Activated naive CD8-positive, alpha-beta T cell treated with anti-CD3 and anti-CD28 coated beads, Interleukin-2, amount 10 ng/mL, durations not matched to agents 7 days and 5 days (primary cell): ENCODE measurements at places on chromosomes 6 and 20. TPM values are rescaled to one million over a fixed set of nuclear protein-coding genes. Genes with fewer than 3 reads are reported as not detected.
A peak's percentile ranks its signal among the peaks of the same experiment; 100 is the strongest.

GRCh38 chr20:25030649-25031207, 27.2 kb downstream of the ACSS1 start:
- no peak overlapping the region for H3K4me3 ChIP-seq
- DNase-seq = no peak
- H3K36me3 ChIP-seq = peaks cover 18% of the 10 kb centered on the region
- H3K27ac ChIP-seq = no peak overlapping the region

DNA sequence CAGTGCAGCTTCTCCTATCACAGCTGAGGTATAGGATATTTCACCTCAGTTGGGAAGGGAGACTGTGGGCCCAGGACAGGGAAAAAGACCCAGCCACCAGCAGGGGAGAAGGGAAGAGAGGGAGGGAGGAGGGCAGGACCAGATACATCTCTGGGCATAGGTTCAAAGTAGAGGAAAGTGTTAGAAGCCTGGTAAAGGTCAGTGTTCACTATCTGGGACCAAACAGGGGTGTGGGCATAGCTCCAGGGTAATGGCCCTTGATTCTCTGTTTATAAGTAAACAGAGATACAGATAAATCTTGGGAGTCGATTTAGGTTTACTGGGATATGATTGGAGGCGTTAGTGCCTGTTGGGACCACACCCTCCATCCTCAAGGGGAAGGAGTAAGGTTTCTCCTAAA, 266.2 kb downstream of the LRFN2 start:
- no peak for DNase-seq
- H3K36me3 ChIP-seq = no peaks in the 10 kb centered on the region
- peaks cover 20% of the 10 kb centered on the region for H3K27me3 ChIP-seq
- H3K27ac ChIP-seq = no peak overlapping the region

- no peaks in the 10 kb centered on the region for H3K4me1 ChIP-seq
- no peak overlapping the region for H3K27ac ChIP-seq
- DNase-seq = no peak
- peaks cover 23% of the 10 kb centered on the region for H3K27me3 ChIP-seq
Measured at GRCh38 chr6:129947797-129948196, 70.6 kb upstream of the L3MBTL3 start.

DNA sequence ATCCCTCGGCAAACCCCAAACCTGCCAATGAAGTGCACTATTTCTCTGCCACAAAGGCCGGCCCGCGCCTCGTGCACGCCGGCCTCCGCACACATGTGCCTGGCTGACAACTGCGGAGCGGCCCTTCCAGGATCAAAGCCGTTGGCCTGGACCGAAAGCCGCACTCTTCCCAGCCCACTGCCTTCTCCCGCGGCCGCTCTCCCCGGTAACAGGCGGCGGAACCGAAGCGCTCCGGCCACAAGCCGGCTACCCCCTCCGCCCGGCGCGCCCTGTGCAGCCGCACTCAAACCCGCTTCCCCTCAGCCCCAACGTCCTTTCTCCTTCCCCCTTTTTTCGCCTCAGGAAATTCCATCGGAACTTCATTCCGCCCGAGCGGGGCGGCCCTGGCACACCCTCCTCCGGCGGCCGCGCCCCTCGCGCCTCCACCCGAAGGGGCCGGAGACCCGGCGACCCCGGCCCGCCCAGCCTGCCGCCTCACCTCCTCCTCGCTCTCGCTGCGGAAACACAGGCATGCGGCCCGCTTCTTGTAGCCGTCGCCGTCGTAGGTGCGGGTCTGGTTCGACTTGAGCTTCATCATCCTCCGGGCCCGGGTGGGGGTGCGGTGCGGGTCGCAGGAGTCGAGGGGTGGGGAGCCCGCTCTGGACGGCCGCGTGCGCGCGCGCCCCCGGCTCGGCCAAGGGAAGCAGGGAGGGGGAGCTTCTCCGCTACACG, 528 bp downstream of the NUDT3 start:
- peak; percentile 71 for DNase-seq
- no peak overlapping the region for H3K27ac ChIP-seq
- H3K27me3 ChIP-seq = no peaks in the 10 kb centered on the region
- peaks cover 5% of the 10 kb centered on the region for H3K4me1 ChIP-seq

GRCh38 chr6:22110061-22110460, 186.8 kb downstream of the PRL start:
- no peaks in the 10 kb centered on the region for H3K27me3 ChIP-seq
- H3K27ac ChIP-seq = no peak overlapping the region
- no peak overlapping the region for H3K4me3 ChIP-seq
- no peaks in the 10 kb centered on the region for H3K36me3 ChIP-seq

GRCh38 chr6:157527471-157527907, 146.5 kb downstream of the ZDHHC14 start:
- no peak for DNase-seq
- peak overlapping the region; percentile 85 for H3K27ac ChIP-seq
- H3K4me3 ChIP-seq = peak overlapping the region; percentile 43
- H3K4me1 ChIP-seq = peaks cover 29% of the 10 kb centered on the region
- H3K27me3 ChIP-seq = no peaks in the 10 kb centered on the region

- no peak overlapping the region for H3K27ac ChIP-seq
- no peak overlapping the region for H3K4me3 ChIP-seq
- no peak for DNase-seq
- peaks cover 5% of the 10 kb centered on the region for H3K4me1 ChIP-seq
- peaks cover 22% of the 10 kb centered on the region for H3K36me3 ChIP-seq
Measured at GRCh38 chr6:79028641-79029314, 49.3 kb downstream of the PHIP start.

GRCh38 chr6:34115403-34115795, 30.5 kb downstream of the GRM4 start:
- DNase-seq = peak; percentile 49
- H3K36me3 ChIP-seq = peaks cover 1% of the 10 kb centered on the region
- peaks cover 5% of the 10 kb centered on the region for H3K27me3 ChIP-seq
- peaks cover under 1% of the 10 kb centered on the region for H3K4me1 ChIP-seq
- no peak overlapping the region for H3K27ac ChIP-seq

GRCh38 chr6:13761361-13762036, 49.9 kb upstream of the RANBP9 start:
- H3K27me3 ChIP-seq = no peaks in the 10 kb centered on the region
- no peak for DNase-seq
- no peak overlapping the region for H3K4me3 ChIP-seq
- H3K27ac ChIP-seq = peak overlapping the region; percentile 52
- peaks cover 4% of the 10 kb centered on the region for H3K36me3 ChIP-seq
- peaks cover 34% of the 10 kb centered on the region for H3K4me1 ChIP-seq

DNA sequence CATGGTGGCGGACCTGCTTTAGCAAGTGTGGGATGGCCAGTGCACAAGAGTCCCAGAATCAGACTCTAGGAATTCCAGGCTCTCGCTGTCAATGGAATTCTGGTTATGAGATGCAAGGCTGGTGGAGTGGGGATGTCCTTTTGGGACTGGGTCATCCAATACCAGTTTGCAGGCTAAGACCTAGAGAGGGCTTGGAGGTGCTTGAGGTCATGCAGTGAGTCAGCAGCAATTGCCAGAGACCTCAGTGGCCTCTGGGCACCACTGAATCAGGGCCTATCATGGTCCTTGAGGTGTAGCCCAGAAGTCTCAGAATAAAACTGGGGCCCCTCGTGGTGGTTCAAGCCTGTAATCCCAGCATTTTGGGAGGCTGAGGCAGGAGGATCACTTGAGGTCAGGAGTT, 1.4 kb upstream of the SCRT2 start:
- H3K27me3 ChIP-seq = peaks cover 60% of the 10 kb centered on the region
- DNase-seq = no peak
- no peak overlapping the region for H3K4me3 ChIP-seq
- peaks cover 7% of the 10 kb centered on the region for H3K4me1 ChIP-seq
- no peaks in the 10 kb centered on the region for H3K36me3 ChIP-seq

DNA sequence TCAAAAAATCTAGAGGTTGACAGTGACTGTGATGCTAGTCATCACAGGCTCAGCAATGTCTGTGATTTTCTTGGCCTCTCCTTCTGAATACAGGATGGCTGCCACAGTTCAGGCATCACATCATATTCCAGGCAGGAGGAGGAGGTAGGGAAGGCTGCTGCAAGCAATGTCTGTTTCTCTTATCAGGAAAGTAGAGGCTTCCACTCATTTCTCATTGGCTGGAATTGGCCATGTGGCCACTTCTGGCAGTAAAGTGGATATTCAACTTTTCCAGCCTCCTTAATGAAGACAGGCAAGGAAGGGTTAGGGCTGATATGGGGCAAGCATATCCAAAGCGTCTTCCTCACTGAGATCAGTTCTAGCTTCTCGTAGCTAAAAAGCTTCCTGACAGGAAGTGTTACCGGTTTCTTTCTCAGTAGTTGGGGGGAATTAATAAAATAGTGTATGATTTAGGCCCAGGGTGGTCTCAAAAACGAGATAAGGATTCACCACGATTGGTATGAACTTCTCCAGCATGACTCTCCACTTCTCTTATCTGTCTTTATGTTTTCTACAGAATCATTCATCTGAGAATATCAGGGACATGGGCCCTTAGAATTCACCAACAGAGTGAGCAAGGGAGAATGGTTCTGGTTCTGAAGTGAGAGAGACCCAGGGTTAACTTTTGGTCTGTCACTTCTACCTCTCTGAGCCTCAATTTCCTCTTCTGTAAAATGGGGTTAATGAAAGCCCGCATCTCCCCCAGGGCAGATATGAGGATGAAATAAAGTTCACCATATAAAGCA, 32.7 kb upstream of the PSMF1 start:
- peaks cover 18% of the 10 kb centered on the region for H3K4me1 ChIP-seq
- peaks cover 10% of the 10 kb centered on the region for H3K36me3 ChIP-seq
- peaks cover 2% of the 10 kb centered on the region for H3K27me3 ChIP-seq
- H3K4me3 ChIP-seq = no peak overlapping the region
- no peak overlapping the region for H3K27ac ChIP-seq

DNA sequence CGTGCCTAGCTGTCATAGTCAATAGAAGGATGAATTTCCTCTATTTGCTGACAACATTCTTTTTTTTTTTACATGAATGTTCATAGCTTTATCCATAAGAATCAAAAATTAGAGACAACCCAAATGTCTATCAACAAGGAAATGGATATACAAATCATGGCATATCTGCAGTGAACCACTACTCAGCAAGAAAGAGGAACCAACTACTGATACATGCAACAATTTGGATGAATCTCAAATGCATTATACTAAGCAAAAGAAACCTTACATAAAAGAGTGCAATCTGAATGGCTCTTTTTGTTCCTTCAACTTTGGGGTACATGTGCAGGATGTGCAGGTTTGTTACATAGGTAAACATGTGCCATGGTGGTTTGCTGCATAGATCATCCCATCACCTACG, 17.7 kb upstream of the MCM9 start:
- H3K36me3 ChIP-seq = peaks cover under 1% of the 10 kb centered on the region
- DNase-seq = no peak
- no peak overlapping the region for H3K27ac ChIP-seq
- H3K4me3 ChIP-seq = no peak overlapping the region
- H3K4me1 ChIP-seq = no peaks in the 10 kb centered on the region

- H3K27me3 ChIP-seq = peaks cover 21% of the 10 kb centered on the region
- no peak overlapping the region for H3K27ac ChIP-seq
- H3K4me3 ChIP-seq = no peak overlapping the region
- peaks cover 9% of the 10 kb centered on the region for H3K4me1 ChIP-seq
- no peak for DNase-seq
Measured at GRCh38 chr6:13175759-13176158, 152.6 kb downstream of the TBC1D7 start.

- no peaks in the 10 kb centered on the region for H3K36me3 ChIP-seq
- H3K4me1 ChIP-seq = no peaks in the 10 kb centered on the region
- no peak overlapping the region for H3K27ac ChIP-seq
- H3K27me3 ChIP-seq = no peaks in the 10 kb centered on the region
- DNase-seq = no peak
Measured at GRCh38 chr20:6744805-6745204, 22.7 kb upstream of the BMP2 start.

DNA sequence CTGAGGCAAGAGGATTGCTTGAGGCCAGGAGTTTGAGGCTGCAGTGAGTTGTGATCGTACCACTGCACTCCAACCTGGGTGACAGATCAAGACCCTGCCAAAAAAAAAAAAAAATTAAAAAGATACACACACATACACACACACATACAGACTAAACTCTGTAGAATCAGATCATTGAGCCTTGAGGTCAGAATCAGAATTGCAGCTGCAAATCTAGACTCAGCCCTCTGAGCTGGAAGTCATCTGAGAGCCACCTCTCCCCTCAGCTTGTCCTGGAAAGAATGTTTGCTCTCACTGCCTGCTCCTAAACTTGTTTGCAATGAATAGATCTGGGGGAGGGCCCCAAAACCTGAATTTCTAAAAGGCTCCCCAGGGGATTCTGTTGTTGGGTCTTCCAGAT, 41.4 kb upstream of the ANGPT4 start:
- DNase-seq = no peak
- H3K27ac ChIP-seq = no peak overlapping the region
- H3K4me1 ChIP-seq = peaks cover 3% of the 10 kb centered on the region
- no peak overlapping the region for H3K4me3 ChIP-seq
- no peaks in the 10 kb centered on the region for H3K36me3 ChIP-seq

DNA sequence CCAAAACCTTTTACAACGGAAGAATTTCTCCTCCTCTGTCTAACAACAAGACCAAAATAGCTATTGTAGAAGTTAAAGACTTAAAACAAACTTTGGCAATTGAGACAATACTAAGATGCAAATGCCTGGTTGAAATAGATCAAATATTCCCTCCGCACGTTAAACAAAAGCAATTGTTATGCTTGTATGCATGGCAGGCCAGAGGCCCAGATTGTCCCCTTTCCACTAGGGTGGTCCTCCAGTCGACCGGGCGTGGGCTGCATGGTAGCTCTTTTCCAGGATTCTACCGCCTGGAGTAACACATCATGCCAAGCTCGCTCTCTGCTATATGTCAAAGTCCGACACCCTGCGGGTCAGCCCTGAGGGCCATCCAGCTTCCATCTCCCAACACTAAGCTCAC, 234.7 kb downstream of the RNGTT start:
- H3K27ac ChIP-seq = no peak overlapping the region
- H3K27me3 ChIP-seq = no peaks in the 10 kb centered on the region
- peaks cover 32% of the 10 kb centered on the region for H3K36me3 ChIP-seq
- no peak for DNase-seq

GRCh38 chr20:31663838-31664695, 26.4 kb downstream of the COX4I2 start:
- H3K27ac ChIP-seq = peak overlapping the region; percentile 96
- peaks cover 56% of the 10 kb centered on the region for H3K4me1 ChIP-seq
- H3K4me3 ChIP-seq = no peak overlapping the region
- peaks cover 36% of the 10 kb centered on the region for H3K36me3 ChIP-seq
- no peak for DNase-seq

- peaks cover 18% of the 10 kb centered on the region for H3K4me1 ChIP-seq
- peaks cover 29% of the 10 kb centered on the region for H3K36me3 ChIP-seq
- H3K27me3 ChIP-seq = no peaks in the 10 kb centered on the region
Measured at GRCh38 chr6:144613859-144614258, 328.7 kb downstream of the UTRN start.

AKAP7 gene
- 13.1 TPM for total RNA-seq

LZTS3 gene
- total RNA-seq = 2.1 TPM

DDRGK1 gene
- total RNA-seq = 59.2 TPM

VGLL2 gene
- not detected for total RNA-seq

GRM1 gene
- not detected for total RNA-seq

TGM2 gene
- total RNA-seq = 0.50 TPM

TRIM10 gene
- not detected for total RNA-seq

SOD2 gene
- 72.1 TPM for total RNA-seq

BTN2A1 gene
- 46.7 TPM for total RNA-seq

LINC00237 gene
- total RNA-seq = 0.33 TPM

NMBR gene
- total RNA-seq = not detected

TPD52L2 gene
- 39.5 TPM for total RNA-seq

ASIP gene
- not detected for total RNA-seq
